ENCODE measurements at places on chromosomes 3 and 15.

DNA sequence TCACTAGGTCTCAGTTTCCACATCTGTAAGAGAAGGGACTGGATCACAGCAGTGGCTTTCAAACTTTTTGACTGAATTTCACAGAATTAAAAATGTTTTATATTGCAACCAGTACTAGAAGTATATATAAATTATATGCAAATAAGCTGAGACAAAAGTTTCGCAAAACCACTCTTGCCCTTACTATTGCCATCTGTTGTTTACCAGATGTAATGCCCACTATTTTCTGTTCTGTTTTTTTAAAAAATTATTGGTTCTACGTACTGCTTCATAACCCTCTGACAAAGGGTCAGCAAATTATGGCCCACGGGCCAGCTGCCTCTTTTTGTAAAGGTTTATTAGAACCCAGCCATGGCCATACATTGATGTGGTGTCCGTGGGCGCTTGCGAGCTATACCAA, 44.8 kb downstream of the PDIA5 start:
- DNase-seq = no peak

DNA sequence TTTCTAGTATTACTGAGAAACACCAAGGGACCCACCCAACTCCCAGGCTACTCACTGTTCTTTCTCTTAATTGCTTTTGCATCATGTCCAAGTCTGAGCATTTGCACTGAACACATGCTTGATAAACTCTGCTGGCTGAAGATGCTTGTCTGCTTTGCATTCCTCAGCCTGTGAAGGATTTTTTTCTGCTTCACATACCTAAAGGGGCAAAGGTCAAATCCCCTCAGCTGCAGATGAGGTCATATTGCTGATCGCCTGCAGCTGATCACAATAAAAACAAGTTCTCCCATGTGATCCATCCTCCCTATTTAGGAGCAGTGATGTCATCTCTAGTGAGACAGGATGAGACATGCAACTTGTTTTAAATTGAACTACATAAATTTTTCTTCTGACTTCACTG, 84.6 kb upstream of the DCBLD2 start:
- no peak for DNase-seq

- no peak for DNase-seq
These were observed 77.7 kb upstream of the FAM174B start for GRCh38 chr15:92733090-92733933.

DNA sequence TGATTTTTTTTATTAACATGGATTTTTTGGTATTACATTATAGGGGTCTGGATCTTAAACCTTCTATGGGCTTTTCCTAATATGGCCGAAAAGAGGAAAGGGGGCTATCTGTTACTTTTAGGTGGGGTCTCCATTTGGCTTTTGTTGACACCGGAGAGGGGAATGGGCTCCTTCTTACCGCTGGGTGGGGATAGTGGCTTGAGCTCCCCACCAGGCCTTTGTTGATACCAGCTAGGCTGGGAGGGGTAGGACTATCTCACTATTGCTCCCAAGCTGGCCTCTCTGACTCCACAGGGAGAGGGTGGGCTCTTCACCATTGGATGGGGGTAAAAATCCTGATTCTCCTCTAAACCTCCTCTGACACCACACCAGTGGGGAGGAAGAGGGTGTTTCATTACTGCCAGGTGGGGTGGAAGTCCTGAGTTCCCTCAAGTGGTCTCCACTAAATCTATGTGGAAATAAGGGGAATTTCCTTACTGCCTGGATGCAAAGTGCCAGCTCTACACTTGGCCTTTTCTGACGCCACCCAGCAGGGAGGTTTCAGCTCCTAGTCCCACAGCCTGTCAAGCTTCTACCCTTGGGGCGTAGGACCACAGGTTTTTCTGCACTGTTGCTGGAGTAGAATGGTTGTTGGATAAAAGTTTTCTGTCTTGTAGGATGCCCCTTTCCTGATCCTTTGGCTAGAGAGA, 572.3 kb downstream of the MAGI1 start:
- DNase-seq = no peak

DNA sequence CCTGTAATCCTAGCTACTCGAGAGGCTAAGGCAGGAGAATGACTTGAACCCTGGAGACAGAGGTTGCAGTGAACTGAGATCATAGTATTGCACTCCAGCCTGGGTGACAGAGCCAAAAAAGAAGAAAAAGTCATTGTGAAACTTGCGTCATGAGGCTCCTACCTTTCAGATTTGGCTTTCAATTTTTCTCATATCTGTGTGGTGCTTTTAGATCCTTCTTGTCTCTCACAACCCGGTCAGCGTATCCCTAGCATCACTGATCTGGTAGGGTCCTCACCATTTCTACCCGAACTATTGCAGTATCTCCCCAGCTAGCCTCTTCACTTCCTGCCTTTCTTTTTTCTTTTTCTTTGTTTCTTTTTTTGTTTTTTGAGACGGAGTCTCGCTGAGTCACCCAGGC, 21.6 kb upstream of the GCNT3 start:
- DNase-seq = no peak

DNA sequence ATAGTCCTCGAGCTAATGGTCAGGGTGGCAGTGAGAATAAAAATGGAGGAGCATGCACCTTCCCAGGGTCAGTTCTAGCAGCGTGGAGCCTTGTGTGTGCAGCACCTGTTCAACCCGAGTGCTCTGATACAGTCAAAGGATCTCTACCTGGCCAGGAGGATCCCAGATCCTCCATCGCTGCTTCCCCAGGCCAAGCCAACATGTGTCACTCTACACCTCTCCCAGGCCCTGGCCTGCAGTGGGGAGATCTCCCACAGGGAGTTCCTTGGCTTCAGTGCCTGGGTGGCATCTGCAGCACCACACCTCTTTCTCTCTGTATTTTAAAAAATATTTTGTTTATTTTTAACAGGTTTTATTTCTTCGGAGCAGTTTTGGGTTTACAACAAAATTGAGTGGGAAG, 414.8 kb upstream of the C2CD4B start:
- no peak for DNase-seq

DNA sequence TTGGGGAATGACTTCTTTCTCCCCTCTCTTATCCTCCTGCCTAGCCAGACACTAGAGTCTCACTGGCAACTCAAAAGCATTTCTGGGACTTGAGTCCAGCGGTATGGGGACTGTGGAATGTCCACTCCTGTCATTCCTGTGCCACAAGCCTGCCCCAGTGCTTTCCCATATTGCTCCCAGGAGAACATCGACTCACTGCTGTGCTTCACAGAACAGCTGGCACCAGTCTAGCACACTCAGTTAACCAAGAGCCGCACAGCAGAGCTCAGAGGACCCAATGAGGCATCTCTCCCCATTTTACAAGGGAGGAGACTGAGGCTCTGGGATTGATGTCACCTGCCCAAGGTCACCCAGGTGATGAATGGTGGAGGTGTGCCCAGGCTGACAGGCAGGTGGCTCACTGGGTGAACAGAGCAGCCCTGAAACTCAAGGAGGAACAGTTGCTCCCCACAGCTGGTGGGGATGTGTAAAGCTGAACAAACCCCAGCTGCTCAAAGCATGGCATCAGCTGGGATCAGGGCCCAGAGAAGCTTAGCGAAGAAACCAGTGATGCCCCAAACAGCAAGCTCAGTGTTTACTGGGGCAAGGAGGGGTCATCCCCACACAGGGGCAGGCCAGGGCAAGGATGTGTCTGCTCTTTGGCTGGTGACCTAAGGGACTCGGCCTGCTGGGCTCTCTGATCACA, 35.4 kb upstream of the DUSP7 start:
- no peak for DNase-seq

DNA sequence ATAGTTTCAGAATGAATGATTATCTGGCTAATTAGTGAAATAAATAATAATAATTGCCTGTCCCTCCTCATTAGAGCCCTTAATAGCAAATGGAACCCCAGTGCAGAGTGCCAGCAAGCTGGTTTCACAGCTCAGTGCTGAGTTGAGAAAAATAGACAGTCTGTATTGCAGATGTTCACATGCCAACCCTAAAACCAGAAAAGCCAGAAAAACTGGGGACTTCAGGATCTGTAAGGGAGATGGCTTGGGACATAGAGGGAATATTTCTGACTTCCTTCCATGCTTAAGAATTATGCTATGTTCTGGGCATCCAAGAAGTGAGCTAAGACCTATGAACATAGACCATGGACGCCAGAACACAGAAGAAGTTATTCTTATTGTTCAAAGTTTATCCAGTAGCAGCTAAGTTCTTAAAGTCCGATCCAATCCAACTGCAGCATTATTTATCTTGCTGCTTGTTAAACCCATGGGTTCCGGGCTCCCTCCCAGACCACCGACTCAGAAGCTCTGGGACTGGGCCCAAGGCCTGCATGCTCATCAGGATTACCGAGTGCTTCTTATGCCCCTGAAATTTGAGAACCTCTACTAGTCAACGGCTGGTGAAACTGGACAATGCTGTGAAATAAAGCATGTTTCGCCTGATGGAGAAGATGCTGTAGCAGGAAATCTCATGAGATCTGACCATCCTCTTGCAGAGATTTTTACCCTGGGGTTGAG, 158.3 kb downstream of the FOXB1 start:
- no peak for DNase-seq

DNA sequence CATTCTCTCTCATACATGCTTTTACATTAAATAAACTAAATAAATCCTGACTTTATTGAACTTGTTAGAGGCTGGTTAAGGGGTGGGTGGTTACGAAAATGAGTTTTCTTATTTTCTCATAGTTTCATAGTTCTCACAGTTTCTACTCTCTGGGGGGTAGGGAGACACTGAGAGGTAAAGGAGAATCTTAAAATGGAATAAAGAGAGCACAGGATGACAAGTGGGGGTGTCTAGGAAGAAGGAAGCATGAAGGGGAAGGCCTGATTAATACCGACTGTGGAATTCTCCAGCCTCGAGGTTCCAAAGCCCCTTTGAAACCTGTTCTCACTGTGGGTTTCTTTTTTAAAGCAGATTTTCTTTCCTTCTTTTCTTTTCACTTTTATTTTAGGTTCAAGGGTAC, 66.4 kb upstream of the TRA2B start:
- DNase-seq = no peak

DNA sequence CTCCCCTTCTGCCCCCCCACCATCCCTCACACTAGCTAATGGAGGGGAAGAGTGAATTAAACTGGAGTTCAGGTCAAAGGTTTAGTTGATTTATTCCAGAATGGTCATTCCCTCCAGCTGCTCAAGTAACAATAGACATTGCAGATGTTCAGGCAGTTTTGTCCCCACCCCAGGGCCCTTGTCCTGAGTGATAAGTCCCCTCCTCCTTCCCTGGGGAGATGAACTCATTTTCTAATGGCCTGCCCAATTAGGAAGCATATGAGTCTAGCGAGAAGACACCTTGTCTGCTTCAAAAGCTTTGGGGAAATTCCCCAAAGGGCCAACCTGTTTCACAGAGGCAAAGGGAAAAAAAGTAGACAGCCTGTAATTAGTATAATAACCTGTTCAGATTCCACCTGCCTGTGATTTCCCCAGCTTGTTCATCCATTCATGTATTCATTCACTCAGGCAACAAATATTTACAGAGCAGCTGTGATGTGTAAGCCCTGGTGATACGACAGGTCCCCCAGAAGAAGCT, 165.3 kb downstream of the SHQ1 start:
- no peak for DNase-seq

- DNase-seq = no peak
These were observed 106.2 kb downstream of the ST8SIA2 start for GRCh38 chr15:92499731-92500530.

DNA sequence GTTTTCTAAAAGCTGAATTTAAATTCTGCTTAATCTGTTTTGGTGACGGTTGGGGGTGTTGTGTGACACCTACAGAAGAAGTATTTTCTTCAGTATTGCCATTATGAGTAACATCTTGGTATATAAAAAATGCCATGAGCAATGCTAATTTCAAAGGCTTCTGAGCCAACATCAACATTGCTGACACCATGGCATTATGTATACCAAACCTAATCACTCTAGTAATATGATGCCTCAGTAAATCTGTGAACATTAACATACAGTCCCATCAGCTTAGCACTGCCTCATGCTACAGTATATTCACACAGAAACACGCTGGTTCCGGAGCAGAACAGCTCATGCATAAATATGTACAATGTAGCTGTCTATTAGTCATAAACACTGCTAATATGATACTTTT, 75.8 kb downstream of the ZPLD1 start:
- no peak for DNase-seq

- DNase-seq = no peak
These were observed 239.1 kb downstream of the LRRN1 start for GRCh38 chr3:4038351-4038750.

- DNase-seq = no peak
These were observed 29.5 kb downstream of the MKRN2 start for GRCh38 chr3:12586403-12586802.

DNA sequence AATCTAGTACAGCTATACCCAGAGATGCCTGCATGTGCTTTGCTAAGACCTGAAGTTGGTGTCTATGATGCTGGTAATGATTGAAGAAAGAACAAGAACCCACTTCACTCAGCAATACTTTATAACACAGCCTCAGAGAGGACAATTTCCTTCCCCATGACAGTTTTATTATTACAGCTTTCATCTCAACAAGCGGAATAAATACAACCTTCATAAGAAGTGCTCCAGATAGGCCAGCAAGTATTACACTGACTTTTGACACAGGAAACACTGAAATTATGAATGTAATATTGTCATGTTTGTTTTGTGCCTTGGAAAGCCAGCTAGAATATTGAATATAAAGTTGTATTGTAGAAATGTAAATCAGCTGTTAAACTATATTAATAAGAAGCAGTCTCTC, 557.4 kb upstream of the ARPP21 start:
- DNase-seq = no peak

DNA sequence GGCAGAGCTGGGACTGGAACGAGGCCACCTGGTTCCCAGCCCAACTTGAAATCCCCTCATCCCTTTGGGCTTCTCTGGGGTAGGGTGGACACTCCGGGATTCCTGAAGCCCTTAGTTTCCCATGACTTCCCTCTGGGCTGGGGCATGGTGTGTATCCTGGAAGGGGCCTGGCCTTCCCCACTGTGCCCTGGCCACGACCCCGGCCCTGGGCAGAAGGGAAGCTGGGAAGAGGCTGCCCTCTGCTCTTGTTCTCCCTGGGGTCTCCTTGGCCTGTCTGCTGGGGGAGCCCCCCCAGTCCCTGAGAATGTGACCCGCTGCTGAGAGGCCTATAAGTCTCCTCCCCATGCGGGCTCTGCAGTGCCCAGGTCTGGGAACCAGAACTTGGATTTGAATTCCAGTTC, 104.9 kb downstream of the LINGO1 start:
- no peak for DNase-seq

DNA sequence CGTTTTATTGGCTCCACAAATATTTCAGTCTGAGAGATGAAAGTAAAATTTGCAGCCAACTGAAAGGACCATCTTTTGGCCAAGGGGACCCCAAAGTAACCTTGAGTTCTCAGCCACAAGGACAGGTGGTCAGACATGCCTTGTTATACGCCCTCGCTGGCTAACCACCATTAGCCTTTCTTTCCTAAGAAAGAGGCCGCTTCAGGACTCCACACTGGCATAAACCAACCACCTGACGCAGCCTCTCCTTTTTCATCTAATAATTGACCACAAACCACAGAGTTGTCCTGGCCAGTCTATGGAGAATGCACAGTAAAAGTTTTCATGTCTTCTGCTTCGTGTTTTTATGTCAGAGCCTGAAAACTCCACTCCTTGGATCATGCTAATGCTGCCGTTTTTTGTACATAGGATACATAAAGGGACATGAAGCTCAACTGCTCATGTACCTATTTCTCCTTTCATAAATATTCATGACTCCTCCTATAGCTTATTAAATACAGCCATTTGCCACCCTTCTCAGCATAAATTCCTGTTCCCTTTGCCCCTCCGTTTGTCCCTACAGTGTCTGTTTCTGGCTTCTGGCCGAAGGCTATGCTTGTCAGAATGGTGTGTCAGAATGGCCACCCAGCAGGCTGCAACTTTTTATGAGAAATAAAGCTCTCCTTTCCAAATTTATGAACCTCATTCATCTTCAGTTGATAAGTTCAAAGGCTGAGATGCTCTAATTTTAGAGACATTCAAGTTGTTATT, 374.1 kb upstream of the RBMS3 start:
- DNase-seq = no peak
